Vagina (tissue), 2 donors: ENCODE measurements at places on chromosomes 3 and 15.

DNA sequence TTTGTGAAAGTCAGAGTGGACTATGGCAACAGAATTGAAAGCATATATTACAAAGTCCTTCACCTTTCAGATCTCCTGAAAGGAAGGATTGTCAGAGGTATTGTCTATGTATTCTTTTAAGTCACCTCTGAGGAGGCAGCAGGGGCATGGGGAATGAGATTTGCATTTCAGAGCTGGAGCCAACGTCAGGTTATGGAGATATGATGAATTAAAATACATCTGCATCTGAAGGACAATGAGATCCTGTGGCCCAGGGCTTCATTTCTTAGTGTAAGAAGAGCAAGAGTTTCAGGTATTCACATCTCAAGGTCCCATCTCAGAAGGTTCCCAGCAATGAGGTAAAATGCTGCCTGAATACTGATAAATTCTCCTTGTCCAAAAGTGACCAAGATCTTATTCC lies 695.8 kb downstream of the TUSC7 start:
- H3K4me3 ChIP-seq, result no peak overlapping the region
- H3K4me1 ChIP-seq, result no peaks in the 10 kb centered on the region
- no peaks in the 10 kb centered on the region for H3K36me3 ChIP-seq
- no peak for DNase-seq
- no peaks in the 10 kb centered on the region for H3K27me3 ChIP-seq

- H3K27me3 ChIP-seq, result no peaks in the 10 kb centered on the region
- no peak for DNase-seq
- no peaks in the 10 kb centered on the region for H3K4me1 ChIP-seq
- H3K36me3 ChIP-seq, result no peaks in the 10 kb centered on the region
- no peak overlapping the region for H3K27ac ChIP-seq
These were observed 92.2 kb downstream of the MYLK start for GRCh38 chr3:123791898-123792297.

DNA sequence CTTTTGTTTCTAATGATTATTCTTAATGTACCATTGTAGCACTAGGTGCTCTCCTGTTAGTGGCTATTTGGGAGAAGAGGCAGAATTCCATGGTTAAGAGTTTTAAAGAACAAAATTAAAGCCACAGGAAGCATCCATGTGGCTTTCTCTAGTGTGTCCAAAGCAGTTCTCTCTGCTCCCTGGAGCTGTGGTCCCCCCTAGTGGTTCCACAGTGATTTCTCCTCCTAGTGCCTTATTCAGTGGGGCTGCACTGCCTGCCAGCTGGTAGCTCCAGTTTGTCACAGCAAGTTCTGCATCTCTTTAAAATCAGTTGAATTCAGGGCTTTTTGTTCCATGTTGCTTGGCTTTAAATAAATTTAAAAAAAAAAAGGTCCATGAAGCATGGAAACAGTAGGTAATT lies 39.6 kb upstream of the FAM98B start:
- no peaks in the 10 kb centered on the region for H3K36me3 ChIP-seq
- no peaks in the 10 kb centered on the region for H3K27me3 ChIP-seq
- H3K4me1 ChIP-seq, result no peaks in the 10 kb centered on the region
- DNase-seq, result no peak
- no peak overlapping the region for H3K27ac ChIP-seq

GRCh38 chr3:25962255-25962654 lies 172.4 kb downstream of the OXSM start:
- H3K27me3 ChIP-seq, result no peaks in the 10 kb centered on the region
- H3K27ac ChIP-seq, result no peak overlapping the region
- H3K36me3 ChIP-seq, result no peaks in the 10 kb centered on the region
- no peaks in the 10 kb centered on the region for H3K4me1 ChIP-seq

DNA sequence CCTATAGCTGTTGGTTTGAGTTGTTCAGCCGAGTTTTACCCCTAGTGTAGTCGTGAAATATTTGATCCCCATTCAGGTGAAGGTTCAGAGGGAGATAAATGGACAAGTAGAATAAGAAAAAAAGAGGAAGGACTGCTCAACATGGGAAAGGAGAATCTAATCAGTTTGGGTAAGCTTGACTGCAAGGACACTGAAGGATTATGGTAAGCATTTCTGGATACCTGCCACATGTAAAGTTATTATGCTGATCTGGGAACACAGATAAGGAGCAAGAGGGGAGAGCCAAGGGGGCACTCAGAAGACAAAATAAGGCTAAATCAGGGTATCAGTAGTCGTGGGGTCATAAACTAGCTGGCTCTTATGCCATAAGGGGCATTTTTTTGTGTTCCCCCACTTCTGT lies 49.9 kb downstream of the TFG start:
- no peak overlapping the region for H3K27ac ChIP-seq
- H3K36me3 ChIP-seq, result no peaks in the 10 kb centered on the region
- no peak for DNase-seq
- peaks cover 17% of the 10 kb centered on the region for H3K4me1 ChIP-seq
- no peaks in the 10 kb centered on the region for H3K27me3 ChIP-seq
- no peak overlapping the region for H3K4me3 ChIP-seq

DNA sequence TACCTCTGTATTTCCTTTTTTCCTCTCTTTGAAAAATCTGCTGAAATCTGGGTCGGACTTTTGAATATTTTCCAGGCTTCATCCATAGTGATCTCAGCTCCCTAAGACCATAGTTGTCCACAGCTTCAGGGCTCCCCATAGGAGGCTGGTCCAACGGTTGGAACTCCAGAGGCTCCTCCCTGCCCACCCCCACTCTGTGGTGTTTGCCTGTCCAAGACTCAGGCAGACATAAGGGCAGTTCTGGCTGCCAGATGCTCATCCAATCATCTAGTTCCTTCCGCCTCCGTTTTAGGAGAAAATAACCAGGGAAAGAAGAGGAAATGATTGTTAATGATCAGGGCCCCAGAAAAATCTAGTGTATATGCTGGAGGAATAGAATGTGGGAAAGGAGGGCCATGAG lies 27.9 kb upstream of the PRTG start:
- H3K27me3 ChIP-seq, result no peaks in the 10 kb centered on the region
- H3K27ac ChIP-seq, result no peak overlapping the region
- no peak overlapping the region for H3K4me3 ChIP-seq
- no peak for DNase-seq
- H3K4me1 ChIP-seq, result no peaks in the 10 kb centered on the region
- H3K36me3 ChIP-seq, result no peaks in the 10 kb centered on the region

DNA sequence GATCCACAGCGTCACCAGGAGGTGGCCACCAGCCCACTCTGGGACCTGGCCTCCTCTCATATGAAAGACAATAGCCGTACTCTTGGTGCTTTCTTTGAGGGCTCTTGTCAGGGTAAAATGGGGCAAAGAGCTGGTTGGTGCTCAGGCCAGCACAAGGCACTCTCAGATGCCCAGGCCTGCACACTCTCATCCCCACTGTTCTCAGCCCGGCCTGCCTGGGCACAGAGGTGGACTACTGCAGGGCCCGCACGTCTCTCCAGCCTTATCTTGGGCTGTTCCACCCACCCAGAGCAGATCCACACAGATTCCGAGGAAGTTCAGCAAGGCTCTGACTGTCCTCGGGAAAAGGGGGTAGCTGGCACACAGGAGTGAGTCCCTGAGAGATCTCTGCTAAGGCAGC lies 122.8 kb upstream of the PRR20G start:
- no peak overlapping the region for H3K4me3 ChIP-seq
- H3K27ac ChIP-seq, result no peak overlapping the region
- H3K4me1 ChIP-seq, result no peaks in the 10 kb centered on the region
- no peaks in the 10 kb centered on the region for H3K27me3 ChIP-seq

DNA sequence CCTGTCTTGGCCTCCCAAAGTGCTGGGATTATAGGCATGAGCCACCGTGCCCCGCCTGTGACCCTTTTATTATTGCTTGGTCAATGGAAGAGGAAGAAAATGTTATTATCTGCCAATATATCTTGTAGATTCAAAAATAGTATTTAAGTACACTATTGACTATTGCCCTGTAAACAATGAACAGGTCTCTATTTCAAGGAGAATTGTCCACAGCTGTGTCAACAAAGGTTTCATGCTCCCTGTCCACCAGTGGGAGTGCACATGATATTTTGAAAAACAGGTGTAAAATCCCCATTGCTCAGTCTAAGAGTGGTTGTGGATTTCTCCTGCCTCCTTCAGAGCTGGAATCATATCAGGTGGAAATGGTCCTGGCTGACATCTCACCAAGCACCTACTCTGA lies 36.5 kb upstream of the IGF1R start:
- no peak overlapping the region for H3K4me3 ChIP-seq
- no peak for DNase-seq
- no peaks in the 10 kb centered on the region for H3K27me3 ChIP-seq
- no peak overlapping the region for H3K27ac ChIP-seq
- no peaks in the 10 kb centered on the region for H3K36me3 ChIP-seq

DNA sequence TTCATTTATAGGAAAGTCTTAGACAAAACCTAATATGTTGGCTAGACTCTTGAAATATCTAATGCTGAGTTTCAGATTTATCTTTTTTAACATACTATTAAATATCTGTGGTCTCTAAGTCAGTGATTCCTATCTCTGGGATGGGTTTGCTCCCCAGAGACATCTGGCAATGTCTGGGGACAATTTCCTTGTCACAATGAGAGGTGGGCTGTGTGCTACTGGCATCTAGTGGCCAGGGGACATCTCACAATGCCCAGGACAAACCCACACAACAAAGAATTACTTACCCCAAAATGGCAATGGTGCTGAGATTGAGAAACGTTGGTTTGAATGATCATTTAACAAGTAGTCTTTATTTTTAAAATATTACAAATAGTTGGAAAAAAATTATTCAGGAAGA lies 602.1 kb downstream of the MAGI1 start:
- DNase-seq, result no peak
- H3K27me3 ChIP-seq, result no peaks in the 10 kb centered on the region
- H3K4me1 ChIP-seq, result no peaks in the 10 kb centered on the region
- H3K4me3 ChIP-seq, result no peak overlapping the region
- peaks cover 5% of the 10 kb centered on the region for H3K36me3 ChIP-seq

DNA sequence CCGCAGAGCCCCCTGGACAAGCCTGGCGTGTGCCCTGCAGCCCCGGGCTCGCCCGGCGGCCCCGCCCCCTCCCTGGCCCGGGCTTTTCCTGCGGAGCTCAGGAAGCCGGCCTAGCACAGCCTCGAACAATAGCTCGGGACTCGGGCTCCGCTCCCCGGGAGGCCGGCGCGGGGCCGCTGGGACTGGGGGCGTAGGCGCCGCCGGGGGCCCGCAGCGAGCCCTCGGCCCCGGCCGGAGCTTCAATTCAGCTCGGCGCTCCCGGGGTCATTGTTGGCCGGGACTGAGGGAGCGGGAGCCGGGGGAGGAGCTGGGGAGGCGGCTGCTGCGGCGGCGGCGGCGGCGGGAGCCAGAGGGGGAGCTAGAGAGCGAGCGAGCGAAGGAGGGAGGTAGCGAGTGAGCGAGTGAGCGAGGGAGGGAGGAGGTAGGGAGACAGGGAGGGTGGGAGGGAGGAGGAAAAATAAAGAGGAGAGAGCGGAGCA lies 41.0 kb upstream of the ROPN1 start:
- H3K36me3 ChIP-seq, result no peaks in the 10 kb centered on the region
- H3K27ac ChIP-seq, result peak overlapping the region; percentile 71
- no peak for DNase-seq
- peaks cover 15% of the 10 kb centered on the region for H3K4me1 ChIP-seq

DNA sequence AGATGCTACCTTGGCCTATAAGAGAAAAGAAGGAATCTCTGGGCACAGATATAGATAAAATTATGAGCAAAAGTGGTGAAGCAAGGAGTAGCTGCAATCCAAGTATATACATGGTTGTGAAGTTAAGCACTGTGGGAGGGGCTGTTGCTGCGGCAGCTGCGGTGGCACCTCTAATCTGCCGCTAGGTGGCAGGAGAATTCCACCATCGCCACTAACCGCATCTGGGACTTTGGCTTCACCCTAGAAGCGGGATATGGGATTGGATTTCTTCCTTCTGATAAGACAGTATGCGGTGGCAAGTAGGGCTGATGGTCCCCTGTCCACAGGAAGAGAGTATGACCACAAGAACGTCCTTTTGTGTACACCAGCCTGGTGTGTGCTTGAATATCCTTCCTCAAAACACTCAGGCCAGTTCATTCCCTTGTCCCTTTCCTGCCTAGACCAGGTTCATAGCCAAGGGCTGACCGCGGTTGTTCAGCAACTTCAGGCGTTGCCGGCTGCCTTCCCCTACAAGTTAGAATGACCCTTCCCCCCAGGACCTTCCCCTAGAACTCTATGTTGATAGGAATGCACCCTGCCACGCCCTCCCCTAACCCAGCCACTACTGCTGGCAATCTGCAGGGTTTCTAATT lies 5.1 kb downstream of the MAGEL2 start:
- no peaks in the 10 kb centered on the region for H3K4me1 ChIP-seq
- H3K4me3 ChIP-seq, result no peak overlapping the region
- H3K27ac ChIP-seq, result no peak overlapping the region
- no peaks in the 10 kb centered on the region for H3K36me3 ChIP-seq
- H3K27me3 ChIP-seq, result no peaks in the 10 kb centered on the region

- no peak for DNase-seq
- no peaks in the 10 kb centered on the region for H3K4me1 ChIP-seq
- H3K36me3 ChIP-seq, result no peaks in the 10 kb centered on the region
- no peak overlapping the region for H3K4me3 ChIP-seq
These were observed 538.8 kb downstream of the MCTP2 start for GRCh38 chr15:94770199-94770598.

- no peak overlapping the region for H3K4me3 ChIP-seq
- peaks cover 4% of the 10 kb centered on the region for H3K4me1 ChIP-seq
- H3K36me3 ChIP-seq, result no peaks in the 10 kb centered on the region
- DNase-seq, result no peak
- no peaks in the 10 kb centered on the region for H3K27me3 ChIP-seq
These were observed 30.9 kb downstream of the FAM3D start for GRCh38 chr3:58635371-58636285.

DNA sequence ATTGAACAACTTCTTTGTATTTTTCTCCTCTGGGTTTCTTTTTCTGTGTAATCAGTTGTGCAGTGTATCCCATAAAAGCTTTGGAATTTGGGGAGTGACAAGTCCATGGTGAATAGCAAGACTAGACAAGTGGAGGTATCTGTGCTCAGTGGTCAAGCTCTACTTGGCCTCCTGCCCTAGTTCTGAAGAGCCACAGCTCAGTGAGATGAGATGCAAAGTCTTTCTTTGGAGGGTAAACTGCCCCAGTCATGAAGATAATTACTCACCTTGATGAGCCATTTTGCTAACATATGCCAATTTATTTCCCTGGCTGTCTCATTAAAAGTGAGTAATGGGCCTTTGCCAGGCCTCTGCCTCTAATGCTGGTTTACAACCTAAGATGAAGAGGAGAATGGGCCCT lies 271.2 kb upstream of the TRIM42 start:
- H3K27ac ChIP-seq, result no peak overlapping the region
- no peaks in the 10 kb centered on the region for H3K27me3 ChIP-seq
- DNase-seq, result no peak
- no peaks in the 10 kb centered on the region for H3K36me3 ChIP-seq
- H3K4me1 ChIP-seq, result no peaks in the 10 kb centered on the region

- DNase-seq, result no peak
- H3K27me3 ChIP-seq, result no peaks in the 10 kb centered on the region
- H3K4me1 ChIP-seq, result no peaks in the 10 kb centered on the region
- H3K27ac ChIP-seq, result no peak overlapping the region
- H3K36me3 ChIP-seq, result no peaks in the 10 kb centered on the region
- H3K4me3 ChIP-seq, result no peak overlapping the region
These were observed 71.8 kb upstream of the GATM start for GRCh38 chr15:45449916-45450867.

- no peak for DNase-seq
- H3K27me3 ChIP-seq, result no peaks in the 10 kb centered on the region
- no peak overlapping the region for H3K4me3 ChIP-seq
- H3K27ac ChIP-seq, result no peak overlapping the region
- no peaks in the 10 kb centered on the region for H3K36me3 ChIP-seq
- no peaks in the 10 kb centered on the region for H3K4me1 ChIP-seq
These were observed 53.7 kb upstream of the PLSCR5 start for GRCh38 chr3:146658841-146659240.
